Activated CD4-positive, alpha-beta T cell treated with anti-CD3 and anti-CD28 coated beads, Interleukin-2, amount 10 ng/mL, durations not matched to agents 24 days and 14 days (primary cell): ENCODE measurements at places on chromosomes 7 and 10.

DNA sequence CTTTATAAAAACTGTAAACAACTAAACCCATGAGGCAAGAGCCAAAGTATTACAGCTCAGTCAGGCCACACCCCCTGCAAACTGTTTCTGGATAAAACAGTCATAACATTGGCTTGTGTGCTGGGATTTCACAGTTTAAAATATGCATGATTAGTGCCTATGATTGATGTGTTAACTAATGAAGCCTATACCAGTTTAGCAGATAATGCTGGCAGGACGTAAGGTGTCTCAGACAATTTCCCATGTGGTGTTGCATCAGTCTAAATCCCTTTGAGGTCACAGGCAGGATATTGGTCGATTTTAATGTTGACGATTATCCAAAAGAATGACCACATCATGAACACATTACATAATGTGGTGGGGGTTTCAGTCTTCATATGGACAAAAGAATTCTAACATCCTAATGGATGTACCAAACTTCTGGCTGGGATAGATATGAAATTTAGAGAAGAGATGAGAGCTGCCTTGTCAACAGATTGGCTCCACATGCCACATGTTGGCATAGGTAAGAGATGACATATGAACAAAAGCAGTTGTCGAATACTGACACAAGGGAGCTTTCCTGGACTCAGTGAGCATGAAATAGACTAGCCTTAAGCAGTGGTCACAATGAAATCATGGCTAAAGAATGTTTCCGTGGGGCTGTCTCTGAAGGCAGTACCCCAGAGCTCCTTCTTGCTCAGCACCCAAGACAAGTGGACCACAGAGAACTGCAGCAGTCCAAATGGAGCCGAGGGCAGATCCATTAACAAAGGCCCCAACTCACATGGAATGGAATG, 445.6 kb downstream of the GFRA1 start:
- DNase-seq, result no peak

GRCh38 chr10:128985036-128985435, 482.0 kb upstream of the MGMT start:
- DNase-seq, result no peak

DNA sequence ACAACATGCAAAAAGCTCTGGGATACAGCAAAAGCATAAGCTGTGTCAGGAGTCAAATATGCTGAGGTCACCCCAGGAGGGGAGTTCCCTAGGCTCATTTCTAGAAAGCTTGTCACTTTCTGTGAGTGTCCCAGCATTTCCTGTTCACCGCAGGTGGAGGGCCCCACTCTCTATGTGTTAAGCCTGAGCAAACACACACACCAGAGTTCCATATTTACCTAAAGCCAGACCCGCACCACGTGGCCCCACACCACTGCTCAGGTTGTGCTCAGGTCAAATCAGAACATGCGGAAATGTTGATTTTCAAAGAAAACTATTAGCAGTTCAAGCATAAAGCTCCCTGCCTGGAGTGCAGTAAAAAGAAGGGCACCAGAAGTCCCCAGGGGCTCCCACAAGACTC, 259.6 kb upstream of the PPP2R2D start:
- peak; percentile 58 for DNase-seq

DNA sequence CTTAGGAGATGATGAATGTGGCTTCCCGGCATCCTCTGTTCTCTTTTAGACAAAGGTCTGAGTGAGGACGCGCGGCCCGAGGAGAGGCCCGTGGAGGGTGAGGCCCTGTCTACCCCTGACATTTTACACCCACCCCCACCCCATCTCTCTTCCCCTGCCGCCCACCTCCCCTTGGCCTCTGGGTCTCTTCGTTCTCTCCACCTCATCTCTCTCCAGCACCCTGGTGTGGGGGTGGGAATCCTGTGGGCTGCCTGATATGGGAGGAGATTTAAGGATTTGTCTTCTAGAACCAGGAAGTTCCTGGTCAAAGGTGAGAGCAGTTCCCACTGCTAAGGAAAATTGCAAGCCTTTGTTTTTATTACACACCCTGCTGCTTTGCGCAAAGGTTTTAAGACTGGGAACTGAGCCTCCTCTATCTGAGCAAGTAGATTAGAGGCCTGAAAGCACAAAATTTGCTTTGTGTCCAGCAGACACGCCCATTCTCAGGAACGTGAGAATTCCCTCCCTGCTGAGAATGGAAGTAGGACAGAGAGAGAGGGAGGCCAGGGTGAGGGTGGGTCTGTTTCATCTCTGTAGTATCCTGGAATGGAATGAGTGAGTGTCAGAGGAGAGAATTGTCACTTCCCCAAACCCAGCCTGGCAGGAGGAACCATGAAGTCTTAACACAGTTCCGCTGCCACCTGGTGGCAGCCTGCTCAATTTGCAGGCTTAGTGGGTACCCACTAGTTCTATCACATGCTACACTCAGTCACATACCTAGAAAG, 91.2 kb downstream of the GTF2IRD1 start:
- DNase-seq, result no peak

DNA sequence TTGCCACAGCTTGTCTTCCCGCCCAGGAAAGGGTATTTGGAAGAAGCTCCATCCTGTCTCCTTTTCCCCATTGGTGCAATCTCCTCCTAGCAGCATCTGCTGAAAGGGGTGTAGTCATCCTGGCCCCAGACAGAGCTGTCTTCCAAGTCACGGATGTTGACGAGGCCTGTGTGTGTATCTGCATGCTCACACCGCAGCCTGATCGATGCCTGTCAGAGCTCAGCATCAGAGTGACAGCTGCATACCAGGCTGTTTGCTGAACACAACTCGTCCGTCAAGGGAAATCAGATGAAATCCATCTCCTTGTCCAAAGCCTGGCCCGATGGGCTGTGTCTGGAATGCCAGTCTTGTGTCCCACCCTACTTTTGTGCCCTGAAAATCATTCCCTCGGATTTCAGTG, 21.2 kb upstream of the LRRC4 start:
- no peak for DNase-seq

- DNase-seq, result no peak
Observed at GRCh38 chr7:156005202-156005691, 193.0 kb upstream of the SHH start.

DNA sequence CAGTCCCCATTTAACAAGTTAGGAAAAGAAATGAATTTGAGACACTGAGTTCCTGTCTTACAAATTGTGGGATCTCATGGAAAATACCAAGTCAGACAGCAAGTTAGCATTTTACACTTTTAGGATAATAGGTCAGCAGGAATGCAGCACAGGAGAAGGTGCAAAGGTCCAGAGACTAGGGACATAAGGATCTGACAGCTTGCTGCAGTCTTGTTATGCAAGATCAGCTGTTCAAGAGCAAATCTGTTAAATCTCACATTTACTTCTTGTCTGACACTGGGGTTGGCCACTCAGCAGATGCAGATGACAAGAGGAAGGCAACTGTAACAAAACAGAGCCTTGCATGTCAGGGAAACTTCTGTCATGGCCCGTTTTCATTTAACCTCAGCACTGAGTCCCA, 239.6 kb downstream of the PHF14 start:
- no peak for DNase-seq

GRCh38 chr7:125357676-125358455, 428.2 kb upstream of the POT1 start:
- no peak for DNase-seq

- DNase-seq, result no peak
Observed at GRCh38 chr10:127228195-127228787, 31.9 kb upstream of the INSYN2A start.

DNA sequence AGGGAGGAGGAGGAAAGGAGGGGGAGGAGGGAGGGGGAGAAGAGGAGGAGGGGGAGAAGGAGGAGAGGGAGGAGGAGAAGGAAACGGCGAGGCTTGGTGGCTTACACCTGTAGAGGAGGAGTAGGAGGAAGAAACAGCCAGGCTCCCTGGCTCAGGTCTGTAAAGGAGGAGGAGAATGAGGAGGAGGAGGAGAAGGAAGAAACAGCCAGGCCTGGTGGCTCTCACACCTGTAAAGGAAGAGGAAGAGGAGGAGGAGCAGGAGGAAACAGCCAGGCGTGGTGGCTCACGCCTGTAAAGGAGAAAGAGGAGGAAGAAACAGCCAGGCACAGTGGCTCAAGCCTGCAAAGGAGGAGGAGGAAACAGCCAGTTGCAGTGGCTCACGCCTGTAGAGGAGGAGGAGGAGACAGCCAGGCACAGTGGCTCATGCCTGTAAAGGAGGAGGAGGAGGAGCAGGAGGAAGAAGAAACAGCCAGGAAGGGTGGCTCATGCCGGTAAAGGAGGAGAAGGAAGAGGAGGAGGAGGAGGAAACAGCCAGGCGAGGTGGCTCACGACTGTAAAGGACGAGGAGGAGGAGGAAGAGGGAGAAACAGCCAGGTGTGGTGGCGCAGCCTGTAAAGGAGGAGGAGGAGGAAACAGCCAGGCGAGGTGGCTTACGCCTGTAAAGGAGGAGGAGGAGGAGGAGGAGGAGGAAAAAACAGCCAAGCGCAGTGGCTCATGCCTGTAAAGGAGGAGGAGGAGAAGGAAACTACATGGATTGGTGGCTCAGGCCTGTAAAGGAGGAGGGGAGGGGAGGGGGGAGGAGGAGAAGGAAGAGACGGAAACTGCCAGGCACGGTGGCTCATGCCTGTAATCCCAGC, 14.9 kb upstream of the CRCP start:
- DNase-seq, result peak; percentile 79

DNA sequence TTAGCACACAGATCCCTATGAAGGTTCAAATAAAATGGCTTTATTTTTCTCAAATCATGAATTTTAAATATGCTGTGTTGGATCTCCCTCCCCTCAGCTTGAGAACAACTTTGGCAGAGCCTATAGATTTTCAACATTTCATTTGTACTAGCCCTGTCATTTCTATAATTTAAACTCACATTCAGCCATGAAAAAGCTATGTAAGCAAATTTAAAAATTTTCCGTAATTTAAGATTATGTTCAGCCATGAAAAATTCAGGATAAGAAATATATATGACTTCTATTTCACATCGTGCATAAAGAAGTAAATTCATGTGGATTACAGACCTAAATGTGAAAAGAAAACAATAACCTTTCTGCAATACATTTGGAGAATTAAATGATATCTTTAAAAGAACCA, 36.5 kb upstream of the SCIN start:
- no peak for DNase-seq

GRCh38 chr10:126101736-126102135, 205.4 kb downstream of the FANK1 start:
- no peak for DNase-seq

DNA sequence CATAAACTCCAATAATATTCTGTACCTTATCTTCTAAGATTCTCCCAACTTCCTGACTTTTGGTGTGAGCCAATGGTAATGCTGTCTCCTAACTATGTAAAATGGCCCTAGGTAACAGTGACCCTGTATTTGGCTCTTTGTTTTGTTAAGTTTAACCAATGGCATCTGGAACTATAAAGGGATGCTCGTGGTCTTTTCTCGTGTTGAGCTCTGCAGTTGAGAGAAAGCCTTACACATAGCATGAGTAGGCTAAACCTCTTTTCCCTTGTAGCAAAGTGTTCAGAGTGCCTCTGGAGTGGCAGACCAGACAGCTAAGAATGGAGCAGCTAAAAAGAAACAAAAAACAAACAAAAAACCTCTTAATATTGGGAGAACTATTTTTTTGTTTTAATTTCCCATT, 5.2 kb downstream of the TES start:
- DNase-seq, result no peak

- DNase-seq, result no peak
Observed at GRCh38 chr7:8109196-8110022, 140.8 kb downstream of the GLCCI1 start.

GRCh38 chr10:11329062-11329673, 282.3 kb downstream of the USP6NL start:
- no peak for DNase-seq

- no peak for DNase-seq
Observed at GRCh38 chr10:66187053-66187733, 738.6 kb upstream of the LRRTM3 start.

DNA sequence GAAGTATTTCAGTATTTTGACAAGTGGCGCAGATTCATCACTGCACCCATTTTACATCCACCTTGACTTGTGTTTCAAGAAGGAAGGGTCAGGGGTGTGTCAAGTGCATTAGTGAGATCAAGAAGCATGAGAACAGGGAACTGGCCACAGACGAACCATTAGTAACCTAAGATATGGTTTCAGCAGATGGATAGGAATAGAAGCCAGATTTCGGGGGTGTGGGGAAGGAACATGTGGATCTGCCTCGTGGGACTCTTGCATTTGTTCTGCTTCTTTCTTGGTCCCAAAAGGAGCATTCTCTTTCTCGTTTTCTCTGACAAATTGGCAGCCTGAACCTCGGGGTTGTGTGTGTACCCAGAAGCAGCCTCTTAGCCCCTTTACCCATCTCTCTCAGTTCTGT, 9.6 kb downstream of the DENND2A start:
- no peak for DNase-seq

- no peak for DNase-seq
Observed at GRCh38 chr7:2611922-2612321, 19.9 kb upstream of the TTYH3 start.

- DNase-seq, result no peak
Observed at GRCh38 chr10:113566888-113567287, 14.0 kb downstream of the HABP2 start.

DNA sequence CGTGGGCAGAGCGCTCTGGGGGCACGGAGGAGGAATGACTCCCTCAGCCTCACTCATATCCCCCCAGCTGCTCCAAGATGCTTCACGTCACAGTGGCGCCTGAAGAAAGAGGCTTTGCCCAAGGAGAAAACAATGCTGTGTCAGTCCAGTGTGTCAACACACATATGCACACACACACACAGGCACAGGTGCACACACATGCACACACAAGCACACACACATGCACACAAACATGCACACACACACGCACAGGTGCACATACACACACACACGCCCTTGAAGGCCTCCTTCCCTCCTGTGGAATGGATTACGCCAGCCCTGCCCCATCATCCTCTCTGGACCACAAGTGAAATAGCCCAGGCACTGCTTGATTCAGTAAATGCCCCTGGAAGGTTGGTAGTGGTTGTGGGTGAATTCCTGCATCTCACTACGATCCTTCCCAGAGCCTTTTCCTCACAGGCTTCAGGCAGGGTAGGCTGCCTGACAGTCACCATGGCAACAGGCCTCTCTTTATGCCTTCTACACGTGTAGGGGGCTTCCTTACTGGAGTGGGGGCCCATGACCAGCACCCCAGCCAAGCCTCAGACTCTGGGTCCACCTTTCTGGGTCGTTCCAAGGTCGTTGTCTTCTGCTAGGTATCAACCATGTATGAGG, 371.5 kb upstream of the PODXL start:
- no peak for DNase-seq

DNA sequence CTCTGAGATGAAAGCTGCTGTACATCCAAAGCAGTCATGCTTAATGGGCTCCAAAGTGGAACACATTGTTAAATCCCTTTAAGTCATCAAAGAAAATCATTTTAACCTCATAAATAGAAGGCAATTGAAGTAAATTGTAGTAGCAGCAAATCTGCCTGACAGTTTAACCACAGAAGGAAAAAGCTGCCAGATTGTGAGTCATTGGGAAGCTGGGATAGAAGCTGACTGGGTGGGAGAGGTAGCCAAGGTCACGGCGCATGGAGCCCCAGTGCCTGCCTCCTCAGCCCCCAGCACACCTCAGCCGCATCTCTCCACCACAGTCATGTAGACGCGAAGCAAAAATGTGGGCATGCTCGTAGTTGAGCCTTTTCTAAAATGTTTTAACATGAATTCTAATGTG, 44.0 kb downstream of the TARP start:
- peak; percentile 53 for DNase-seq
